Immature natural killer cell (primary cell): ENCODE measurements at places on chromosomes 3 and 15. TPM values are rescaled to one million over a fixed set of nuclear protein-coding genes. Genes with fewer than 3 reads are reported as not detected.

- no peak for DNase-seq
- no peaks in the 10 kb centered on the region for H3K4me1 ChIP-seq
- no peaks in the 10 kb centered on the region for H3K27me3 ChIP-seq
- H3K4me3 ChIP-seq, result no peak overlapping the region
- H3K27ac ChIP-seq, result no peak overlapping the region
- H3K36me3 ChIP-seq, result no peaks in the 10 kb centered on the region
Observed at GRCh38 chr3:184648636-184649035, 63.2 kb downstream of the MAGEF1 start.

- no peaks in the 10 kb centered on the region for H3K4me1 ChIP-seq
- H3K27ac ChIP-seq, result no peak overlapping the region
- H3K36me3 ChIP-seq, result peaks cover 19% of the 10 kb centered on the region
- no peak overlapping the region for H3K4me3 ChIP-seq
Observed at GRCh38 chr3:129481766-129482332, 41.8 kb downstream of the IFT122 start.

DNA sequence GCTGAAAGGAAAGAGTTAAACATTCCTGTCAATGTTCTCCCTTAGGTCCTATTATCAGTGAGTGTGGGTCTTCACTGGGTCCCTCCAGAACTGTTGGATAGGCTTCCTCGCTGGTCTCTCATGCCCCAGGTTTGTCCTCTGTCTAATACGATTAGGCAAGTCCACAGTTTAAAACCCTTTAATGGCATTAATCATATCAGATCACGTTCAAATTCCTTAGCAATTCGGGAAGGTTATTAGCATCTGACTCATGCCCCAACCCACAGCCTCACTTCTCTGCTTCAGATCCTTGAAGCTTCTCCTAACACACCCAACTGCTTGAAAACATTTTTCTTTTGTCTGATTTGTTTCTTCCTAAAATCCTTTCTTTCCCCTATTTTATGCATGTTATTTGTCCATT, 224.3 kb upstream of the ATP10A start:
- H3K27me3 ChIP-seq, result peaks cover 9% of the 10 kb centered on the region
- no peaks in the 10 kb centered on the region for H3K36me3 ChIP-seq

DNA sequence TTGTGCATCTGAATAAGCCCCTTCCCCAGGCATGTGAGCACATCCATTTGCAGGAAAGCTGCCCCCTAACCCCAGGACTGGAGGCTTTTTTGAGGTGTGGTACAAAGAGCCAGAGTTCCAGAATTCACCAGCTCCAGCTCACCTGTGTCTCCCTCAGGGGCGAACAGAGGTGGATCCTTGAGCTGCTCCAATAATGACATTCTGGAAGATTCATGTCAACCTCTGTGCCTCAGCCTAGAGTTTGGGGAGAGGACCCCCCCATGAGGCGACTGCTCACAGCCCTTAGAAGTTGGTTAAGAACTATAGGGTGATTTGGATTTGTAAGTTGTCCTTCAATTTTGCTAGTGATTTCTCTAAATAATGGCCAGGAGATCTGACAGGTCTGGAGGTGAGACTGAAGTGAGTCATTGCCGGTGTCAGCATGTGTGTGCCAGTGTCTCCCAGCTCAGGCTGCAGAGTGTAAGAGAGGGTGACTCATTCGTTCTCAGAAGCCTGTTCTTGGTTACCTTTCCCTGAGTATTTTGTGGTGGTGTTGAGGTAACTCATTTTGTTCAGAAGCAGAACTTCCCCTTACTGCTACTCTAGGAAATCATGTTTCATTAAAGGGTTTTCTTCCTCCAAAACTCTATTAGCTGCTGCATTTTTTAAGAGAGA, 136.9 kb upstream of the TOPAZ1 start:
- H3K4me3 ChIP-seq, result no peak overlapping the region
- no peaks in the 10 kb centered on the region for H3K4me1 ChIP-seq
- H3K27ac ChIP-seq, result no peak overlapping the region
- no peaks in the 10 kb centered on the region for H3K36me3 ChIP-seq

DNA sequence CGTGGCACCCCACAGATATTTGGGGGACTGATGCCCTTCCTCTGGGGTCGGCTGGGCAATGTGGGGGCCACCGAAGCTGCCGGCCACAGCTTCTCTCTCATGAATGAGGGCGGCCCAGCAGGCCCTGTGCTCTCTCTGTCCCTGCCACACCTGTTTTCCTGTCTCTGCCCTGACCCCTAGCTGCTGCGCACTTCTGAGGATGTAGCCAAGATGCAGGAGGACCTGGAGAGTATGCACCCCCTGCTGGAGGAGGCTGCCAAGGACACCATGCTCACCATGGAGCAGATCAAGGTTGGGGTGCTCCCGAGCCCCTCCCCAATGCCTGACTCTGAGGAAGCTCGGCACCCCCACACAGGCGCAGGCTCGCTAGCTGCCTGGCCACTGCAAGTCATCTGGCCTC, 59.7 kb downstream of the SEMA3G start:
- peaks cover 7% of the 10 kb centered on the region for H3K27me3 ChIP-seq
- H3K4me3 ChIP-seq, result no peak overlapping the region
- peaks cover 3% of the 10 kb centered on the region for H3K4me1 ChIP-seq
- peaks cover under 1% of the 10 kb centered on the region for H3K36me3 ChIP-seq
- no peak for DNase-seq

- no peak overlapping the region for H3K4me3 ChIP-seq
- peaks cover 2% of the 10 kb centered on the region for H3K27me3 ChIP-seq
- no peak for DNase-seq
- H3K27ac ChIP-seq, result no peak overlapping the region
- H3K4me1 ChIP-seq, result no peaks in the 10 kb centered on the region
Observed at GRCh38 chr3:2826453-2826852, 283.7 kb downstream of the IL5RA start.

DNA sequence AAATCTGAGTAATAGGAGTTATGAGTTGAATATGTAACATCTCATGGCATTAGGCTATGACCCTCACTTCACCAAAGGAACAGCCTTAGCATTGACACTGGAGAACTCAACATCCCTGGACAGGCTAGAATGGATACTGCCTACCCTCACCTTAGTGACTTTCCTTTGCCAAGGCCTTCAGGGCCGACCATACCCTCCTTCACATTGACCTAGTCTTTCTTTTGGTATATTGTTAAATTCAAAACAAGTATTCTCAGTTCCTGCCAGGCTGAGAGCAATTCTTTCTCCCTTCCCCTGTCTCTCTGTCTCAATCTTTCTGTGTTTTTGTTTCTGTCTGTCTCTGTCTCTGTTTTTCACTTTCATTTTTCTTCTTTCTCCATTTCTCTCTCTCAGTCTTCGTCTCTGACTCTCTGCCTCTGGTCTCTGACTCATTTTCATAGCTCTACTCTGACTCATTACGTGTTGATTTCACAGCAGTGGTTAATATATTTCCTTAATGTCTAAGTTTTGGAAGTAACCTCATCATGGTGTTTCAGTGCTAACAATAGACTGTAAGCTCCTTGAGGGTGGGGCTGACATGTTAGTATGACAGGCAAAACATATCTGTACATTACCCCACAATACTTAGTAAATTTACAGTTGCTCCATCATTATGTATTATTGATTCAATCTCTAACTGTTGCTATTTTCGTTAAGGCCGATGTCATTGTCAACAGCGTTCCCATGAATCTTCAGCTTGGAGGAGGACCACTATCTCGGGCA, 32.5 kb downstream of the PARP15 start:
- peak overlapping the region; percentile 89 for H3K27ac ChIP-seq
- H3K27me3 ChIP-seq, result no peaks in the 10 kb centered on the region
- H3K4me3 ChIP-seq, result peak overlapping the region; percentile 67
- peaks cover 23% of the 10 kb centered on the region for H3K36me3 ChIP-seq
- peak; percentile 24 for DNase-seq
- peaks cover 16% of the 10 kb centered on the region for H3K4me1 ChIP-seq

DNA sequence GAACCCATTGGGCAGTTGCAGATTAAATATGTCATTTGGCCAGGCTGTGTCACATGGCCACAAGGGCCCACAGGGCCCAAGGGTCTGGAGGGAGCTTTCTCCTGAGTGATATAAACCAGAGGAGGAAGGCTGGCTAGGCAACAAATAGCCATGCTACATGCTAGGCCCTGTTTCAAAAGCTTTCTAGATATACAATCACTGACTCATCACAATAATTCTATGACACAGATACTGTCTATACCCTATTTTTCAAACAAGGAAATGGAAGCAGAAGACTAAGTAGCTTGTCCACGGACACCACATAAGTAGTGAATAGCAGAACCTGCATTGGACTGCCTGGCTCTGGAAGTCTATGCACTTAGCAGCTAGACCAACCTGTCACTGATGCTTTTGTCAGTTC, 625.4 kb downstream of the NTRK3 start:
- DNase-seq, result no peak
- no peak overlapping the region for H3K4me3 ChIP-seq
- H3K4me1 ChIP-seq, result no peaks in the 10 kb centered on the region
- H3K27me3 ChIP-seq, result peaks cover 5% of the 10 kb centered on the region
- H3K27ac ChIP-seq, result no peak overlapping the region
- H3K36me3 ChIP-seq, result no peaks in the 10 kb centered on the region

GRCh38 chr3:64148955-64149653, 76.2 kb downstream of the PRICKLE2 start:
- no peak overlapping the region for H3K4me3 ChIP-seq
- H3K4me1 ChIP-seq, result no peaks in the 10 kb centered on the region
- DNase-seq, result no peak
- peaks cover 3% of the 10 kb centered on the region for H3K27me3 ChIP-seq

PPP2R3A gene
- 0.06 TPM for polyA plus RNA-seq

GRCh38 chr15:50315814-50316630, 39.0 kb downstream of the GABPB1 start:
- H3K27ac ChIP-seq, result no peak overlapping the region
- no peaks in the 10 kb centered on the region for H3K36me3 ChIP-seq
- peak; percentile 48 for DNase-seq
- peaks cover 21% of the 10 kb centered on the region for H3K4me1 ChIP-seq

CRYGS gene
- polyA plus RNA-seq, result 0.37 TPM

- H3K4me1 ChIP-seq, result no peaks in the 10 kb centered on the region
- H3K36me3 ChIP-seq, result no peaks in the 10 kb centered on the region
- H3K4me3 ChIP-seq, result no peak overlapping the region
- DNase-seq, result no peak
Observed at GRCh38 chr3:81302045-81302444, 459.4 kb downstream of the GBE1 start.

DNA sequence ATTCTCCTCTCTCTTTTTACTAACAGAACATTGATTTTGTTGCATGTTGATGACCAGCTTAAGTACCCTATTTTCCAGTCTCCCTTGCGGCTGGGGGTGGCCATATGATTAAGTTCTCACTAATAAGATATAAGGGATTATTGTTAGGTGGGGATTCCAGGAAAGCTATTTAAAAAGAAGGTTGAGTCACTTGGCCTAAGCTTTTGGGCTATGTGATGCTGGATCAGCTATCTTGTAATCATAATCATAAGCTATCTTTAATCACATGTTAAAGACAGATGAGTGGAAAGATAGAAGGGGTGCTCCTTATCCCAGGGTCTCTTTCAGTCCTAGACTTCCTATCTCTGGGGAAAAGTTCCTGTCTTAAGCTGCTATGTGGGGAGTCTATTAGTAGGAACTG, 59.9 kb downstream of the CGNL1 start:
- H3K4me3 ChIP-seq, result no peak overlapping the region
- peaks cover 16% of the 10 kb centered on the region for H3K27me3 ChIP-seq
- H3K4me1 ChIP-seq, result no peaks in the 10 kb centered on the region

ANKRD63 gene
- not detected for polyA plus RNA-seq

SEMA4B gene
- 3.3 TPM for polyA plus RNA-seq

DNA sequence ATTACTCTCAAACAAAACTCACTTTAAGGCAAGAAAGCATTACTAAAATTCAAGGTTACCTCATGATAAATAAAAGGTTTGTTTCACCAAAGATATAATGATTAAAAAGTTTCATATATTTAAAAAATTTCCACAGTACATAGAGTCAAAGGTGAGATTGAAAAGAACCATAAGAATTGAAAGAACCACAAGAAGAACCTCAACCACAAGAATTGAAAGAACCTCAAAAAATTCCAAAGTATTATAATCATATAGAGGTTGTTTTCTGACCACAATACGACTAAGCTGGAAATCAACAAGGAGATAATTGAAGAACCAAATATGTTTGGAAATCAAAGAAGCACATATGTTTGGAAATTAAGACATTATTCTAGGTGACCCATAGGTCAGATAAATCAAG, 52.7 kb downstream of the SLC25A36 start:
- peaks cover 3% of the 10 kb centered on the region for H3K27me3 ChIP-seq
- no peak for DNase-seq
- H3K4me1 ChIP-seq, result no peaks in the 10 kb centered on the region
- H3K4me3 ChIP-seq, result no peak overlapping the region

GRCh38 chr15:78216276-78217104, 17.9 kb downstream of the ACSBG1 start:
- H3K27me3 ChIP-seq, result peaks cover 3% of the 10 kb centered on the region
- DNase-seq, result no peak
- no peaks in the 10 kb centered on the region for H3K36me3 ChIP-seq
- no peak overlapping the region for H3K27ac ChIP-seq
- H3K4me1 ChIP-seq, result no peaks in the 10 kb centered on the region

- H3K4me3 ChIP-seq, result no peak overlapping the region
- H3K4me1 ChIP-seq, result no peaks in the 10 kb centered on the region
- H3K27me3 ChIP-seq, result no peaks in the 10 kb centered on the region
- H3K27ac ChIP-seq, result no peak overlapping the region
- no peak for DNase-seq
Observed at GRCh38 chr15:36335224-36335623, 244.2 kb upstream of the CDIN1 start.

DNA sequence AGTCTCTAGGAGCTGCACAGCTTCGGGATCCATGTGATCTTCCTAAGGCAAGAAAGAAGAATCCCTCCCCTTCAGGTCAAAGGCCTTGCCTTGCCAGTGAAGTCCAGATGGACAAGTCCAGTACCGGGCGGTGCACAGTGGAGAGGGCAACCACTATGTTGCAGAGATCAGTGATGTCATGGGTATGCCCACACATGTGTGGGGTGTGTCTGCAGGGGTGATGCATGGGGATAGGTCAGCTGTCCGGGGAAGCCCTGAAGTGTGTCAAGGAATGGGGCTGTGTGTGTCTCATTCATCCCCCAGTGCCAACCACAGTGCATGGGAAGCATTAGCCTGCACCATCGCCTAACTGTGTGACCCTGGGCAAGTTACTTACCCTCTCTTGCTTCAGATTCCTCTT, 66.5 kb downstream of the TLE3 start:
- no peak overlapping the region for H3K27ac ChIP-seq
- no peaks in the 10 kb centered on the region for H3K4me1 ChIP-seq
- no peak for DNase-seq
- no peaks in the 10 kb centered on the region for H3K36me3 ChIP-seq
- no peak overlapping the region for H3K4me3 ChIP-seq
- peaks cover 6% of the 10 kb centered on the region for H3K27me3 ChIP-seq

CAMK2N2 gene
- polyA plus RNA-seq, result not detected

- no peak overlapping the region for H3K4me3 ChIP-seq
- no peaks in the 10 kb centered on the region for H3K36me3 ChIP-seq
- H3K27me3 ChIP-seq, result peaks cover 5% of the 10 kb centered on the region
Observed at GRCh38 chr15:51380999-51381806, 39.7 kb downstream of the GLDN start.

PLCL2 gene
- 78.9 TPM for polyA plus RNA-seq

DNA sequence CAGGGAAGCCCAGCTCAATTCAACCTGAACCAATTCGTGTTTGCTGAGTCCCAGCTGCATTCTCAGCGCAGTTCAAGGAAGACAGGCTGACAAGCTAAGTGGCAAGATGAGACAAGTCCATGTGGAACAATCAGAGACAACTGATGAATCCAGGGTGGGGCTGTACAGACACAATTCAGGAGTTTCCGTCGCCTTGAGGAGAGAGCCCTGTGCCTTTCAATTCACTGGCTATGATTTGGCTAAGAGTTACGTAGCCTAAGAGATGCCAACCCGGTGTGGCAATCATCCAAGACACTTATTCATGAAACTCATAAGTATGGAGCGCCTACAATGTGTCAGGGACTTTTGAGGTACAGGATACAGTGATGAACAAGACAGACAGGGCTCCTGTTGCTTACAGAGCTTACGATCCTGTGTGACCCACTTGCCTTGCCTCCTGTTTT, 15.5 kb upstream of the ZBED2 start:
- peak overlapping the region; percentile 85 for H3K27ac ChIP-seq
- H3K27me3 ChIP-seq, result no peaks in the 10 kb centered on the region
- no peak for DNase-seq
- peaks cover 31% of the 10 kb centered on the region for H3K36me3 ChIP-seq
- peak overlapping the region; percentile 77 for H3K4me3 ChIP-seq
- H3K4me1 ChIP-seq, result peaks cover 56% of the 10 kb centered on the region
